ENCODE measurements at places on chromosomes 13 and 19. TPM values are rescaled to one million over a fixed set of nuclear protein-coding genes. Genes with fewer than 3 reads are reported as not detected.

SPACA4 gene
- total RNA-seq: not detected

WASF3 gene
- 10.9 TPM for total RNA-seq

CBARP gene
- 0.55 TPM for total RNA-seq

KIR2DL3 gene
- 0.18 TPM for total RNA-seq

- H3K27me3 ChIP-seq: no peaks in the 10 kb centered on the region
- H3K36me3 ChIP-seq: no peaks in the 10 kb centered on the region
- no peak for DNase-seq
- H3K4me3 ChIP-seq: no peak overlapping the region
- H3K27ac ChIP-seq: no peak overlapping the region
- H3K4me1 ChIP-seq: no peaks in the 10 kb centered on the region
Observed at GRCh38 chr13:97600458-97601075, 166.6 kb downstream of the RAP2A start.

- no peak for DNase-seq
- no peak overlapping the region for H3K4me3 ChIP-seq
- no peak overlapping the region for H3K27ac ChIP-seq
- H3K36me3 ChIP-seq: no peaks in the 10 kb centered on the region
- H3K4me1 ChIP-seq: no peaks in the 10 kb centered on the region
- H3K27me3 ChIP-seq: no peaks in the 10 kb centered on the region
Observed at GRCh38 chr13:100630555-100630954, 42.0 kb upstream of the GGACT start.

GRCh38 chr19:50517704-50518075, 4.0 kb upstream of the ASPDH start:
- no peak overlapping the region for H3K27ac ChIP-seq
- H3K4me3 ChIP-seq: no peak overlapping the region
- no peaks in the 10 kb centered on the region for H3K4me1 ChIP-seq
- no peak for DNase-seq
- H3K36me3 ChIP-seq: no peaks in the 10 kb centered on the region

- DNase-seq: no peak
- H3K27ac ChIP-seq: no peak overlapping the region
- H3K4me1 ChIP-seq: peaks cover 18% of the 10 kb centered on the region
- no peaks in the 10 kb centered on the region for H3K27me3 ChIP-seq
- peaks cover 28% of the 10 kb centered on the region for H3K36me3 ChIP-seq
Observed at GRCh38 chr19:17236811-17237543, 8.7 kb downstream of the NR2F6 start.

DNA sequence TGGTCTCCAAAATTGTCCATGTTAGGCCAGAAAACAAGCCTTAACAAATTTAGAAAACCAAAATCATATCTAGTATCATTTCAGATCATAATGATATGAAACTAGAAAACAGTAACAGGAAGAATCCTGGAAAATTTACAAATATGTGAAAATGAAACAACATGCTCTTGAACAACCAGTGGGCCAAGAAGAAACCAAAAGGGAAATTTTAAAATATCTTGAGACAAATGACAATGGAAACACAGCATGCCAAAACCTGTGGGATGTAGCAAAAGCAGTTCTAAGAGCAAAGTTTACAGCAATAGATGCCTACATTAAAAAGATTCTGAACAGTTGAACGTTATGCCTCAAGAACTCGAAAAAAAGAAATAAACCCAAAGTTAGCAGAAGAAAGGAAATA, 32.6 kb downstream of the VWA8 start:
- DNase-seq: no peak
- H3K4me3 ChIP-seq: no peak overlapping the region

GRCh38 chr13:81957121-81957520, 1616.2 kb upstream of the SPRY2 start:
- no peaks in the 10 kb centered on the region for H3K4me1 ChIP-seq
- H3K27ac ChIP-seq: no peak overlapping the region
- no peaks in the 10 kb centered on the region for H3K27me3 ChIP-seq
- no peak overlapping the region for H3K4me3 ChIP-seq

DNA sequence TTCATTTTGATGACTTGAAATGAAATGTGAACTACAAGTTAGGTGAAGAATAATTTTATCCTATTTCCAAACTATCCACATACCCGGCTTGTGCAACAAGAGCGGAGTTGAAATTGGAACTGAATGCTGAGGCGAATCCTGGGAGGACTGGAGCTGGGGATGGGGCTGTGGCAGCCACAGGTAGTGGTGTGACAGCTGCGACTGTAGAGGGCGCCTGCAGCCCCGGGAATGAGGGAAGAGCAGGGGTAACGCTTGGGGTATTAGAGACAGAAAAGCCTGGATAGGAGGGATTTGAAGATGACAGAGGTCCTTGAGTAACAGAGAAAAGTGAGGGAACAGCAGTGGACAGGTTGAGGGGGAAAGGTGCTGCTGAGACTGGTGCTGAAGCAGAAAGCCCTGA, 22.0 kb upstream of the STOML3 start:
- peaks cover 89% of the 10 kb centered on the region for H3K36me3 ChIP-seq
- no peak overlapping the region for H3K4me3 ChIP-seq
- DNase-seq: no peak
- no peaks in the 10 kb centered on the region for H3K27me3 ChIP-seq
- no peaks in the 10 kb centered on the region for H3K4me1 ChIP-seq

DNA sequence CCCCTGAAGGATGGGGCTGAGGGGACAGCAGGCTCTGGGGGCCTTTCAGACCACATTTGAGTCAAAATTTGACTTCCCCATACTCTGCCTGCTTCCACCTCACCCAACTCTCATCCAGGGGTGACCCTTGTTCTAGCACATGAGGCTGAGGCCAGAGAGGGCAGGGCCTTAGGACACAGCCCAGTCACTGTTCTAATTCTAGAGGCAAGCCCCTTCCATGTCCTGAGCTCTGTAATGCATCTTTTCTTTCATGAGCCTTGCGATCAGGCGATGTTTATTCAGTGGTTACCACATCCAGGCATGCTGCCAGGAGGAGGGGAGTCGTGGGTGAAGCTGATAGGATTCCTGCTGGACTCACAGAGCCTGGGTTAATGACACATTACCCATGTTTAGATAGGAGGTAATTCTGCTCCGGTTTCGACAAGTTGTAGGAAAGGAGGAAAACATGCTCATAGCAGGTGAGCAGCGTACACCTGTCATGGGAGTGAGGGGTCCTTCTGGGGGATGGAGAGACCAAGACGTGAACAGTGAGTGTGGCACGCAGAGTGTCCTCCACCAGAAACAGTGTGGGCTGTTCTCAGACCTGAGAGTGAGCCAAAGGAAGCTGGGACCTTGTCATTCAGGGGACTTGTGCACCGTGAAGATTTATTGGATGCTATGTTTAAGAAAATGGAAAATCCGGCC, 9.3 kb downstream of the RPS9 start:
- H3K4me1 ChIP-seq: peaks cover 60% of the 10 kb centered on the region
- H3K27me3 ChIP-seq: no peaks in the 10 kb centered on the region
- H3K4me3 ChIP-seq: no peak overlapping the region

GRCh38 chr13:113947311-113948033, 26.4 kb downstream of the C13orf46 start:
- no peak for DNase-seq
- no peak overlapping the region for H3K27ac ChIP-seq
- no peaks in the 10 kb centered on the region for H3K27me3 ChIP-seq
- no peaks in the 10 kb centered on the region for H3K36me3 ChIP-seq
- peaks cover 8% of the 10 kb centered on the region for H3K4me1 ChIP-seq
- H3K4me3 ChIP-seq: no peak overlapping the region

DNA sequence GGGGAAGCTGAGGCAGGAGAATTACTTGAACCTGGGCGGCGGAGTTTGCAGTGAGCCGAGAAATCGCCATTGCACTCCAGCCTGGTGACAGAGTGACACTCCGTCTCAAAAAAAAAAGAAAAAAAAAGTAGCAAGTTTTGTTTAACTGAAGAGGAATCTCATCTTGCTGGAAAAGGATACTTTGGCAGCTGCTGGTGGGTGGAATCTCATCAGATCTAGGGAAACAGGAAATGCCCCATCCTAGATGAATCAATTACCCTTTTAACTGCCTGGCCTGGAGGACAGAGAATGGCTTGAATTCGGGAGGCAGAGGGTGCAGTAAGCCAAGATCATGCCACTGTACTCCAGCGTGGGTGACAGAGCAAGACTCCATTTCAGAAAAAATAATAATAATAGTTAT, 8.4 kb downstream of the ZNF320 start:
- H3K27me3 ChIP-seq: no peaks in the 10 kb centered on the region
- H3K4me1 ChIP-seq: no peaks in the 10 kb centered on the region
- no peak for DNase-seq
- no peak overlapping the region for H3K27ac ChIP-seq
- H3K4me3 ChIP-seq: no peak overlapping the region
- peaks cover 64% of the 10 kb centered on the region for H3K36me3 ChIP-seq

- H3K27me3 ChIP-seq: no peaks in the 10 kb centered on the region
- H3K27ac ChIP-seq: no peak overlapping the region
- peaks cover 6% of the 10 kb centered on the region for H3K4me1 ChIP-seq
- H3K36me3 ChIP-seq: no peaks in the 10 kb centered on the region
Observed at GRCh38 chr13:25247360-25247759, 39.9 kb downstream of the MTMR6 start.

DNA sequence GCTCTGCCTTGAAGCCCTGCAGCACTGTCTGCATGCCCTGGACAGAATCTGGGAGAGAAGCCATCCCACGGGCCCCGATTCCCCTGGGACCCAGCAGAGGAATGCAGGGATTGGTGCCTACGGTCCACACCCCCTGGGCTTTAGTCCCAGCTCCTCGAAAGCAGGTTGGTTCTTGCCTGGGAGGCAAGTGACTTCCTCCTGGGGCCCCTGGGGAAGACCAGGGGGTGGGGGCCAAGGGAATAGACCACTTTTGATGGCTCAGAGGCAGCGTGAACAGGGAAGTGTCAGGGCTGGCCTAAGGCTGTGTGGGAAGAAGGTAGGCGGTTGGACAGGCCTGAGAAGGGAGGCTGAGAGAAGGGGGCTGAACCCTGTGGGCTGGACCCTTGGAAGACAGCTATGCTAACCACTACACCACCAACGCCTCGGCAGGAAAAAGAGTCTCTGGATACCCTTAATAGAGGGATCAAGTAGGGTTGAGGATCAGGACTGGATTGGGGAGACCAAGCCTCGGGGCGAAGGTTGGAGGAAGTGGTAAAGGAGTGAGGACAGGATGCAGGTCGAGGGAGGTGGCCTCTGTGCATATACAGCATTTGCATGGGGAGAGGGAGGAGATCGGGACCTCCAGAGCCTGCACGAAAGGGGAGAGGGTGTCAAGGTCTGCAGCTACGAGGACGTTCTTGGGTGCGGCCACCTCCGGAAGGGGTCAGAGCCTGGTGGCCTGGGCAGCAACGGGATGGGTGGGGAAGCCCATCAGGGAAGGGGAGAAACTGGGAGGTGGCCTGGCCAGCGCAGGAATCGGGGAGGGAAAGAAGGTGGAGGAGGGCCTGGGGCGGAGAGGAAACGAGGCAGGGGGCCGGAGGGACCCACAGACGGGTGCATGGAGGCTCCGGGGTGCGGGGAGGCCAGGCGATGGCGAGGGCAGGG, 709 bp downstream of the DPP9 start:
- no peak for DNase-seq
- H3K27ac ChIP-seq: peak overlapping the region; percentile 89
- no peaks in the 10 kb centered on the region for H3K36me3 ChIP-seq
- no peaks in the 10 kb centered on the region for H3K27me3 ChIP-seq
- peaks cover 19% of the 10 kb centered on the region for H3K4me1 ChIP-seq

GRCh38 chr13:111954661-111955411, 112.1 kb upstream of the SOX1 start:
- H3K36me3 ChIP-seq: no peaks in the 10 kb centered on the region
- no peaks in the 10 kb centered on the region for H3K27me3 ChIP-seq

DNA sequence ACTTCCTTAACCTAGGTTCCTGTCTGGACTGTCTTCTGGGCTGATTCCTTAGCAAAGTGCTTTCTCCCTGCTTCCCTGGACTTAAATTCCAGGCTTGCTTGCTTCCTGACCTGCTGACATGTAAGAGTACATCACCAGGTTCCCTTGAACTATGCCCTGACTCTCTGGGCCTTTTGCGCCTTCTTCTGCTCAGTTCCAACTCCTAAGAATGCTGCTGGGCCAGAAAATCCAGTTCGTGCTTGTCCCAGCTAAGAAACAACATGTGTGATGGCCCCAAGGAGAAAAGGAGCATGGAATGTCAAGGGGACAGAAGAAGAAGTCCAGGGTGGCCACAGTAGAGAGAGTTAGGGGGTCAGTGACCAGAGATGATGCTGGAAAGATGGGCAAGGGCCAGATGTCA, 42.6 kb upstream of the MBNL2 start:
- H3K4me3 ChIP-seq: no peak overlapping the region
- no peaks in the 10 kb centered on the region for H3K36me3 ChIP-seq
- H3K27ac ChIP-seq: no peak overlapping the region
- no peaks in the 10 kb centered on the region for H3K4me1 ChIP-seq
- no peak for DNase-seq
- H3K27me3 ChIP-seq: no peaks in the 10 kb centered on the region

- no peak overlapping the region for H3K4me3 ChIP-seq
- no peak overlapping the region for H3K27ac ChIP-seq
- DNase-seq: no peak
- no peaks in the 10 kb centered on the region for H3K27me3 ChIP-seq
- peaks cover 51% of the 10 kb centered on the region for H3K4me1 ChIP-seq
Observed at GRCh38 chr13:111186305-111186935, 71.3 kb downstream of the ARHGEF7 start.

DNA sequence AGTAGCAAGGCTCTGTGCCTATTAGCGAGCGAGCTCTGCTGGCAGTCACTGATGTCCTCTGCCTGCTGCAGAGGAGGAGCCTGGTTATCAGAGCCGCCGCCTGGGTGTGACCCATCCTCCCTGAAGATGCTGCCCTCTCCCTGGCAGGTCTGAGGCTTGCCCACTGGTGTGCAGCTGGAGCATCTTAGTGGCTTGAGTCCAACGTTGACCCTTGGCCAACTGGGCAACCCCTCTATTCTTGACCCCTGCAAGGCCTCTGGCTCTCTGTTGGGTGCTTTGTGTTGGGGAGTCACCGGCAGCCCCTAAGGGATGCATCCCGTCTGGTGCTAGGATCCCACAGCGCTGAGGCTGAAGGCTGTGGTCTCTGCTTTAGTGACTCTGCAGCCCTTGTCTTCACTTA, 277.9 kb upstream of the SOX1 start:
- H3K4me3 ChIP-seq: no peak overlapping the region
- H3K27me3 ChIP-seq: no peaks in the 10 kb centered on the region
- peak; percentile 34 for DNase-seq

GRCh38 chr13:110475550-110476219, 85.8 kb downstream of the RAB20 start:
- H3K4me3 ChIP-seq: no peak overlapping the region
- DNase-seq: no peak
- H3K4me1 ChIP-seq: no peaks in the 10 kb centered on the region
- no peak overlapping the region for H3K27ac ChIP-seq
- H3K27me3 ChIP-seq: no peaks in the 10 kb centered on the region

- DNase-seq: no peak
- H3K4me1 ChIP-seq: no peaks in the 10 kb centered on the region
- peaks cover 12% of the 10 kb centered on the region for H3K27me3 ChIP-seq
- H3K27ac ChIP-seq: no peak overlapping the region
Observed at GRCh38 chr19:48770266-48770665, 14.9 kb downstream of the FGF21 start.

Data from left lung (tissue), 14 donors.